Liver (tissue), 10 donors: ENCODE measurements at places on chromosomes 1 and 21. TPM values are rescaled to one million over a fixed set of nuclear protein-coding genes. Genes with fewer than 3 reads are reported as not detected.

Gene PPIAL4G
- not detected for polyA plus RNA-seq

Gene SLAMF1
- polyA plus RNA-seq, result 0.21 TPM

Gene PTGS2
- 0.11 TPM for polyA plus RNA-seq

Gene LAPTM5
- 18.0 TPM for polyA plus RNA-seq

Gene SH3BP5L
- polyA plus RNA-seq, result 1.5 TPM

Gene NBPF26
- polyA plus RNA-seq, result 3.3 TPM

Gene KCNH1
- not detected for polyA plus RNA-seq

Gene TMEM200B
- polyA plus RNA-seq, result 1.2 TPM

Gene NTNG1
- not detected for polyA plus RNA-seq

Gene S100A13
- 20.5 TPM for polyA plus RNA-seq

Gene HORMAD1
- 0.06 TPM for polyA plus RNA-seq

Gene ADAM30
- not detected for polyA plus RNA-seq

Gene MTARC2
- polyA plus RNA-seq, result 77.5 TPM

Gene PTBP2
- polyA plus RNA-seq, result 5.8 TPM

Gene NECTIN4
- 0.01 TPM for polyA plus RNA-seq

Gene RNF2
- polyA plus RNA-seq, result 3.2 TPM

Gene FCAMR
- polyA plus RNA-seq, result 0.54 TPM

Gene CELA3A
- polyA plus RNA-seq, result not detected

Gene NHLH1
- not detected for polyA plus RNA-seq

Gene MPZ
- 0.97 TPM for polyA plus RNA-seq
